Right lobe of liver (tissue), 6 donors: ENCODE measurements at places on chromosomes 3 and 15.

GRCh38 chr3:157823050-157823449 is 283.2 kb downstream of the SHOX2 start:
- no peak for DNase-seq

DNA sequence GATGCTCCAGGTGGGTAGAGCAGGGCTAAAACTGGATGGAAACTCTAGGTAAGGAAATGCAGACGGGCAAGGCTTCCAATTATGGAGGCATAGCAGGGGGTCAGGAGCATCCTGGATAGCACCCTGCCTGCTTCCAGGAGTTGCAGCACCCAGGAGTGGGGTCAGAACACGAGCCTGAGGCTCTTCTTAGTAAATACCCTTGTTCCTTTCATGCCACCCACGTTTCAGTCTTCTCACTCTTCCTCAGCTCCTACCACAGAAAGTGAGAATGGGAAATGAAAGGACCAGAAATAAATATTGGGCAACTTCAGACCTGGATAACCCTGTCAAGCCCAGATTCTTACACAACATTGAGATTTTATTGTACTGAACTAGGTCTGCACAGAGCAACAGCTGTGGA is 16.4 kb downstream of the CCR1 start:
- DNase-seq: no peak

DNA sequence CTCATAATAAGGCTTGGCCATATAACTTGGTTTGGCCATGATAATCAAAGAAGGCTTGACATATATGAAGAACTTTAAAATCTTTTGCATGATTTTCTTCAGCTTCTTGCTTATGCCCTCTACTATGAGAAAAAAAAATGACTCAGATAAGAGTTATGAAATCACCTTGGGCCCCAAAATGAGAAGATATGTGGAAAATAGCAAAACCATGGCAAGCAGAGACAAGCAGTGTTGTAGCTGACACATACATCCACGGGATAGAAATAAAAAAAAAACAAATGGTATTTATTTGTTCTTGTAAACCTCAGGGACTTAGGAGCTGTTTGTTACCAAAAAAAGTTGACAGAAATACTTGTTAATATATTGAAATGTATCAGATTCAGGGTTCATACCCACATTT is 614.8 kb upstream of the BCHE start:
- no peak for DNase-seq

GRCh38 chr3:131053043-131053859 is 26.6 kb downstream of the NEK11 start:
- DNase-seq: no peak

DNA sequence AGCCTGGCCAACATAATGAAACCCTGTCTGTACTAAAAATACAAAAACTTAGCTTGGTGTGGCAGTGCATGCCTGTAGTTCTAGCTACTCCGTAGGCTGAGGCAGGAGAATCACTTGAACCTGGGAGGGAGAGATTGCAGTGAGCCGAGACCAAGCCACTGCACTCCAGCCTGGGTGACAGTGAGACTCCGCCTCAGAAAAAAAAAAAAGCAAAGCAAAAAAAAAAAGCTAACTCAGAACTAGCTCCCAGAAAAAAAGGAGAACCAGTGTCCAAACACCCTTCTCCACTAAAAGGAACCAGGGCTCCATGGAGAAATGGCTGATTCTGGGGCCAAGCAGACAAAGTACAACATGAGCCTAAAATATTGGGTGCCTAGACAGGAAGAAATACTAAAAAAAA is 16.7 kb upstream of the CRTC3 start:
- DNase-seq: no peak

DNA sequence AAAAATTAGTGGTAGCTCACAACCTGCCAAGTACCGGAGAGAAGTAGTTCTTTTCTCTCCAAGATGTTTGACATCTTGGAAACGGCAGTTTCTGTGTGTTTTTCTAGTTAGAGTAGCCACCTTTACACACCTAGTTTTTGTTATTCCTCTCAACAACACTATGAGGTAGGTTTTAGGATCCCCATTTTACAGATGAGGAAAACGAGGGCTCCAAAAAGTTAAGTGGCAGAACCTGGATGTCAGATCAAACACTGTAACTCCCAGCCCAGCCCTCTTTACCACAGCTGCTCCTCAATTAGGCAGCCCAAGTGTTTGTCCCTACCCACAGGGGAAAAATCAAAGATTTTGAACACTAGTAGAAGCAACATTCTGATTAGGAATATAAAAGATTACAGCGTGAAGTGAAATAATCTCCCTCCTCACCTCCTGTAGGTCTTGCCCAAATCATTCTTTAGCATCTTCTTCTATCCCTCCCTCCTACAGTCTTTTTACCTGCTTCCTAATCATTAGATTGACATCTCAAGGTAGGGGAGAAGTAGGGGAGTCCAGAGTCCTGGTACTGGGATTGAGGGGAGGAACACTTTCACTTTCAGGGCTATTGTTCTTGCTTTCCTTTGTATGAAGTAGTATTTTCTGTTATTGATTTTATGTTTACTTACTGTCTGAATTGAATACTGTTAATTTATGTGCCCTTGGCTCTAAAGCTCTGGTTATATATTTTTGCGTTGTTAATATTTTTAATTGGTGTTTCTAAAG is 142.6 kb downstream of the CMSS1 start:
- no peak for DNase-seq

DNA sequence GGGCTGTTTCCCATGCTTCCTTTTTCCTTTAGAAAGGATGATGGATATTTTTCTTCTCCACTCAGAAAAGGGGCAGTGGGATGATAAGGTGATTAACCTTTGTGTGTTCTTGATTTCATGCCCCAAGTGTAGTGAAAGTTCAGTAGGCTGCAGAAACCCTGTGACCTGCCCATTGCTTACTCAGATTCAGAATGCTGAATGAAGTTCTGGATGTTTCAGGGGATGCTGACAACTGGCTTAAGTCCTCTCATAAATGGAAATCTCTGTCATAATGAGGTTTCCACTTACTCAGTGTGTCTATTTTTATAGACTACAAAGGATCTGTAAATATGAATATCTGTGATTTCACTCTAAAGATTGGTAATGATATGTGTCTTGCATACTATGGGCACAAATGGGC is 471.3 kb upstream of the TPRG1 start:
- no peak for DNase-seq

- no peak for DNase-seq
These were observed 31.7 kb upstream of the SYNM start for GRCh38 chr15:99073008-99073717.

- DNase-seq: no peak
These were observed 15.3 kb upstream of the NRROS start for GRCh38 chr3:196624067-196624790.

DNA sequence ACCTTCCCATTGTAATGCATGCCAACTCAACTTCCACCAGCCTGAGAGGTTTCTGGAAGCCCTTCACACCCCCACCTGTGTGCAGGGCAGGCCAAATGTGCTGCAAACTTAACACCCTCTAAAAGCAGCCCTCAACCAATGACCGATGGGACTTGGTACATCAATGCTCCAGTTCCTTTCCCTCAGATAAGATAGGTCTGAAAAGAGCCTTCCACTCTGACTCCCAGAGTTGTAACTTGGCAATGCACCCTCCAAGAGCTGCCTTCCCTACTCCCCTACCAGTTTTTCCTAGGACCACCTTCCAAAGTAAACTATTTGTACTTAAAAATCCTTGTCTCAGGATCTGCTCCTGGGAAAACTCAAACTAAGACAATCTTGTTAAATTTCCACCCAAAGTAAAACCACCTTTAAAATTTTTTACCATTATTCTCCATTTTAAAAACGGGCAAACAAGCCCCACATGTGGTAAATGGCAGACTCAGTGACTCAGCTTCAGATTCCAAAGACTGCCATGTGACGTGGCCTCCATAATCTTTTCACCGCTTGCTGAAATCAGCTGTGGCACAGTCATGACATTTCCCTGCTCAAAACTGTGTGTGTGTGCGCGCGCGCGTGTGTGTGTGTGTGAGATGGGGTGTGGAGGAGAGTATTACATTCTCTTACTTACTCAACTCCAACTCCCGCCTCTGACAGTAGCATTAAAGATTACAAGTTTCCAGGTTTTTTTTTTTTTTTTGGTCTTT is 17.2 kb downstream of the RASGRP1 start:
- no peak for DNase-seq

DNA sequence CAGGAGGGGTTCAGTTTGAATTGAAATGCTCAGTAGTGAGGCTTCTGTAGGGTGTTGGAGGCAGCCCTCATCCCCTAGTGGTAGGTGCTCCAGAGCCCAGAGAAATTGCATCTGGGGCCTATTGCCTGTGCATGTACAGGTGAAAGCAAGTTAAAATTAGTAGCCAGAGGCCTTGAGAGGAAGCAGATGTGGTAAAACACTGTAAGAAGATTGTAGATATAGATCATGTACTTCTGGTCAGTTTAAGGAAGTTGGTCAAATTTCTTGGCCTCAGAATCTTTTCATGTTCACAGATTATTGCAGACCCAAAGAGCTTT is 34.6 kb downstream of the IGSF10 start:
- no peak for DNase-seq

DNA sequence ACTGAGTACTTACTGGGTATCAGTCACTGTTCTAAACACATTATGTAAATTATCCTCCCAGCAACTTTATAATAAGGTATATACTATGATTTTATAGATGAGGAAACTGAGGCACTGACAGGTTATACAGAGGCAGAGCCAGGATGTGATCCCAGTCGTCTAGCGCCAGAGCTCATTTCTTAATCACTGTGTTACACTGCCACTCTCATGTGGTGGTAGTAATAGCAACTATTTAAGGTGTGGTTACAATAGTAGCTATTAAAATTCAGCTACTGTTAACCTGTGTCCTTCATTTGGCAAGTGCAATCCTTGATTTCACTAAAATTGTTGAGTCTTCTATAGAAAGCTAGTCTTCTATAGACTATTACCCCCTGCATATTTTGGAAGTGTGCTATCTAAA is 43.1 kb upstream of the TRPC1 start:
- no peak for DNase-seq

DNA sequence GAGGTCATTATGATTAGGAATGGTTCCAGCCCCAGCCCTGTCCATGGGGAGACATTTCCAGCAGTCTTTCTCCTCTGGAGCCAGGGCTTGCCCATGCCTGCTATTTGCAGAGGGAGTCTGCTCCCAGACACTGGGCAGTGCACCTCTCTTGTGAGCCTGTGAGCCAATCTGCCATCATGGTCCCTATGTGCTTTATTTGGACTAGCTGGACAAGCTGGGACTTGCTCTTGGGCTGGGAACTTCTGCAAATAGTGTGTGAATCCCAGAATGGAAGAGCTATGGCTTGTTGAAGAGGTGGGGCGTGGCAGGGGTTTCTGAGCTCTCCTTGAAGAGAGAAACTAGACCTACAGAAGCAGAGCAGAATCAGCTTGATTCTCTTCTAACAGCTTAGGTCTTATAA is 53.7 kb upstream of the KY start:
- DNase-seq: no peak

- DNase-seq: no peak
These were observed 64.9 kb downstream of the SGO1 start for GRCh38 chr3:20121088-20121487.

GRCh38 chr15:32956006-32956405 is 238.2 kb downstream of the GREM1 start:
- no peak for DNase-seq

GRCh38 chr3:157294953-157295352 is 135.0 kb upstream of the CCNL1 start:
- no peak for DNase-seq

- DNase-seq: no peak
These were observed 112.2 kb downstream of the CHL1 start for GRCh38 chr3:308597-309321.

GRCh38 chr3:72203613-72204349 is 418.8 kb upstream of the PROK2 start:
- no peak for DNase-seq

GRCh38 chr15:75661100-75661755 is 13.5 kb downstream of the SNX33 start:
- peak; percentile 83 for DNase-seq

DNA sequence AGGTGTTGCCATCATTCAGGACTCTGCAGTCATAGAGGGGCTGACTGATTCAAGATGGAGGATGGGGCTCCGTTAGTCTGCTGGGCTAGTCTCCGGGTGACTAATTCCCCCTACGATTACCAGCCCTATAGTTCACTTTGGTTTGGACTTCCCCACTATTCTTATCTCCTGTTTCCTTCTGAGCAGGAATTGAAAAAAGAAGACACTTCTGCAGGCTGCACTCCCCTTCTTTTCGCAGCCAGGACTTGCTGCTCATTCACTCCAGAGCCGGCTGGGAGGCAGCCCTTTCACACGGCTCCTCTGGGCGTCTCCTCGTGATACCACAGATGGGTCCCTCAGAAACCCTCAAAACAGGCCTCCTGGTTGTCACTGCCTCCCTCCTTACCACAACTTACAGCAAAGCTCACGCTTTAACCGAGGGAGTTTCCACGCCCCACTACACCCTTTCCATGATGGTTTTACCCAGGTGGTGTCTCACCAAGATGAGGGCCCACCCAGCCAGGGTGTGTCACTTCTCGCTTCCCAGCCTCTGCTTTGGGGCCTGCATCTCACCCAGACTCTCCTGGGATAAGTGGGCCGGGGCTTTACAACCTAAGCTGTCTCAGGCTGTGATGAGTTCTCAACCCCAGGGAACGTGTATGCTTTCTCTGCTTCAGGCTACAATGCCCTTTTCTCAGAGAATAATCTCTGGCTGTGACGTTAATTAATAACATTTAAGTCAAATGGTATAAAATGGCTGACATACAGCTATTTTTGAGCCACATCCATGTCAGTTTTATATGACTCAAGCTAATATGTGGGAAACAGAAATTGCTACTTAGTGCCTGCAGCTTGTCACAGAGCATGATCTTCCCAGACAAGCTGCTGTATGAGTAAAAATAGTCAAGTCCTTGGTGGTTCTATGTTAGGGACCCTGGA is 11.9 kb downstream of the CX3CR1 start:
- no peak for DNase-seq

DNA sequence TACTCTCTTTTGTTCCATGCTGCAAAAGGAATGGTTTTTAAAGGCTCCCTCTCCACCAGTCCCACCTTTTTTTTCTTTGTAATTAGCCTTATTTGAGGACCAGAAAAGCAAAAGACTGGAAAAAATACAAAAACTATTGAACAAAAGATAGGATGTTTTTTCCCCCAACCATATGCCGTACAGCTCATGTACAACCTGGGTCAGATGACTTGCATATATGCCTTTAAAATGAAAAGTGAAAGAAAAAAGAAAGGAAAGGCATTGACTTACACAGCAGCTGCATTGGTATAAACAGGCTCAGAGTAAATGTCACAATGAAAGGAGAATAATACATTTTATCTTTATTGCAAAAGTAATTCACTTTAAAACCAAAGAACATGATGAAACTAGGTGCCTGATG is 69.5 kb upstream of the CMC1 start:
- DNase-seq: no peak

DNA sequence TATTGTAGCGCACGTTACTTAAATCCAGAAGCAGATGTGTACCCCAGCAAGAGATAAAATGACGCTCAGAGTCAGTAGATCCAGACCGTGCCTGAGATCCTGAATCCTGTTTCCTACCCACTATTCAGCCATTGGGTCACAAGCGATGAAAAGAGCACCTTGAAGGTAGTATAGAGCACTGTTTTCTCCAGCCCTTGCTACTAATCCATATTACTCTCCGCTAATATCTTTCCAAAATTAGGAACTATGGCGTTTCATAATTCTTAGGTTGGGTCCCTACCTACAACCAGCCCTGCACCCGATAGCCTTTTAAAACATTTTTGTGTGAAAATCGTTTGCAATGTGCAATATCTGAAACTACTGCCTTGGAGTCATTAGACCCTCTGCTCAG is 596 bp downstream of the BTD start:
- no peak for DNase-seq

GRCh38 chr3:5568451-5568850 is 380.9 kb downstream of the EDEM1 start:
- no peak for DNase-seq
